ENCODE measurements at places on chromosomes 5 and 9. TPM values are rescaled to one million over a fixed set of nuclear protein-coding genes. Genes with fewer than 3 reads are reported as not detected.
A peak's percentile ranks its signal among the peaks of the same experiment; 100 is the strongest.

The BAAT gene
- polyA plus RNA-seq: 1.7 TPM

The FAM151B gene
- 3.8 TPM for polyA plus RNA-seq

The DHX29 gene
- polyA plus RNA-seq: 26.6 TPM

DNA sequence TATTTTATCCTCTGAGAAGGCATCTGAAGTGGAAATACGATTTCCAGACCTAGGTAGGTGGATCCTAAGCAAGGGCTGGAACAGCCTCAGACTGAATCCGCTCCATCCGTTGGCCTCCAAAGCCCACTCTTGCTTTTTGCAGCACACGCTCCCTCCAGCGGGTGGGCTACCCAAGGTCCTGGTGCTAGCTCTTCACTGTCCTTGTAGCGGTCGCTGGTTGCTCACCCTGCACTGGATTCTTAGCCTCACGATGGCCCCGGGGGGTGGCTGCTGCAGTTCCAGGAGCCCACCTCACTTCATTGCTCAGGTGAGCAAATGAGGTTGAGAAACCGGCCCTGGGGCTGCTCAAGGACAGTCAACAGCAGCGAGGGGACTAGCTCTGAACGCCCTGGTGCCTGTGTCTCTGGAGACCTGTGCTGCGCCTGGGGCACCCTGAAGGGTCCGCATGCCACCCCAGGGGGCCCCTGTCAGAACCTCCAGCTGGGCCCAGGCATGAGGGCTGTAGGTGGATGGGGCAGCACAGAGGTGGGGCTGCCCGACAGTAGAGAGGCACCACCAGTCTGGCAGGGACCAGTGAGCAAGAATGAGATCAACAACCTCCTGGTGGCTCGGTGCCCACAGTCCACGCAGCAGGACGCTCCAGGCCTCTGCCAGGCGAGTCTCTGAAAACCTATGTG is 4.3 kb downstream of the MGAT4B start:
- no peak for DNase-seq

- DNase-seq: no peak
These were observed 39.2 kb downstream of the FER start for GRCh38 chr5:108786806-108787483.

- DNase-seq: no peak
These were observed 11.1 kb upstream of the DMXL1 start for GRCh38 chr5:119059740-119060255.

- DNase-seq: no peak
These were observed 75.3 kb upstream of the SV2C start for GRCh38 chr5:76007904-76008303.

DNA sequence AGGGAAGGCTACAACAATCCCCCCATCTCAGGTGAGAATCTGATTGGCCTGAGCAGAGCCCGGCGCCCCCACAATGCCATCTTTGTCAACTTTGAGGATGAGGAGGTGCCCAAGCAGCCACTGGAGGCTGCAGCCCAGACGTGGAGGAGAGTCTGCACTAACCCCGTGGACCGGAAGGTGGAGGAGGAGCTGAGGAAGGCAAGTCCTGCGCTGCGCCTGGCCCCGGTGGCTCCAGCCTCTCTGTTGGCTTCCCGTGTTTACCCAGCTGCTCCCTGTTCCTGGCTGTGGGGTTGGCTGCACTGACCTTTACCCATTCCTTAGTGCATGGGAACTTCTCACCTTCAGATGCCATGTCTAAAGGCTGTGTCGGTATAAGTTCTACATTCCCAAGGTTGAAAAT is 11.0 kb upstream of the CEL start:
- no peak for DNase-seq

- no peak for DNase-seq
These were observed 41.9 kb downstream of the LIX1 start for GRCh38 chr5:97100476-97100875.

DNA sequence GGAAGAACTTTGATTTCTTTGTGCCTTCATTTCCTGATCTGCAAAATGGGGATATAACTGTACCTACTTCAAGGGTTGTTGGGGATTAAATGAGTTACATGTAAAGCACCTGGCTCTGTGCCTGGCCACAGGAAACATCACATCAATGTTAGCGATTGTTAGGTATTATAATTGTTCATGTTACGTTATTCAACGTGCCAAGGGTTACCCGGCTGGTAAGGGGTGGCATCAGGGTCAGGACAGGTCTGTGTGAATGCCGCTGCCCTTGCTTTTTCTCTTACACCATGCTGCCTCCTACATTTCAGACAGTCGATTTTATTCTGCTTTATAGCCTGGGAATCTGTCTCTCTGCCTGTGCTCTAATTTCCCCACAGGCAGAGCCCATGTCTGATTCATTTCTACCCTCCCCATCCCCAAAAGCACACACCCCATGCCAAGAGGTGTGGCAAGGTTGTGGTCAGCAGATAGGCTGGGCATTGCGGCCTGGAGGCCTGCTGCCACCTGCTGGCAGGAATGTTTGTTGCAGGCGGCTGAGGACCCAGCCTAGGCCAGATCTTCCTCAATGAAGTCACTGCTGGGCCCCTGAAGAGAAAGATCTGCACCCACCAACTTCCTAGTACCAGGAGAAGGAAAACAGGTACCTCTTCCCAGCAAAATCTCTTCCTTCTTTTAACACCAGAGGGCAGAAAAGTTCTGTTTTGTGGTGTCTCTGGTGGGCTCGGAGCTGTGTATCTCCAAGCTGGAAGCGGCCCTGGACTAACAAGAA is 5.3 kb downstream of the ANKS6 start:
- DNase-seq: peak; percentile 35

GRCh38 chr9:134227451-134228411 is 63.4 kb upstream of the RNU6ATAC start:
- no peak for DNase-seq

GRCh38 chr5:157175071-157175612 is 5.5 kb upstream of the ITK start:
- no peak for DNase-seq

GRCh38 chr9:35814106-35814840 is 569 bp downstream of the HINT2 start:
- no peak for DNase-seq

DNA sequence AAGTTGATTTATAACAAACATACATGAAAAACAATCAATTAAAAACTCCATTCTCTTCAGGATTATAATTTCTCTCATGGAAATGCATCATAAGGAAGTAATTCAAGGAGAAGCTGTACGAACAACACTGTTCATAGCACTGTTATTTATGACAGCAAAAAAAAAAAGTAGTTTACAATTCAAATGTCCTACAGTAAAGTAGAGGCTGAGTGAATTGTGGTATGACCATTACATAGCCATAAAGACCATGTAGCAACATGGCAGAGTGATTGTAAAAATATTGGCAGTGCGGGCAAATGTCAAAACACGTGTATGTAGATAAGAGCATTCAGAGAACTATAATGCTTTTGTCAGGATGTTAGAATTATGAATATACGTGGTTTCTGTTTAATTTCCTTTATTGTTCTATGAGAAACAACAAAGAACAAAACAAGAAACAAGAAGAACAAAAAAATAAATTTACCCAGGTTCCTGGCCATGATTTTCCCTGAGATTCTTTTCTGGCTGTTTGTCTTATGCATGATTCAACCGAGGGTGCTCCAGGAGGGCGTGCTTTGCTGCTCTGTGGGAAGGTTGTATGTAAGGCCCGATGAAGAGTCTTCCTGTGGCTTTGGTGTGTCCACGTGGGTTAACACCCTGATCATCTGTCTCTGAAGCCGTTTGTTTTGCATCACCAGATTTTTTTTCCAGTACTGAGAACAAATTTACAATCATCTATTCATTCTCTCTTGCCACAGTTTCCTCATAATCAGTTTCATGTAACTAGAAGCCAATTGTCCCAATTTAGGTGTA is 28.8 kb downstream of the GCNT4 start:
- DNase-seq: no peak

GRCh38 chr9:88380118-88380517 is 8.1 kb upstream of the SPIN1 start:
- DNase-seq: no peak

The FCN2 gene
- 0.16 TPM for polyA plus RNA-seq

- no peak for DNase-seq
These were observed 2.6 kb upstream of the GCNT1 start for GRCh38 chr9:76456202-76456926.

DNA sequence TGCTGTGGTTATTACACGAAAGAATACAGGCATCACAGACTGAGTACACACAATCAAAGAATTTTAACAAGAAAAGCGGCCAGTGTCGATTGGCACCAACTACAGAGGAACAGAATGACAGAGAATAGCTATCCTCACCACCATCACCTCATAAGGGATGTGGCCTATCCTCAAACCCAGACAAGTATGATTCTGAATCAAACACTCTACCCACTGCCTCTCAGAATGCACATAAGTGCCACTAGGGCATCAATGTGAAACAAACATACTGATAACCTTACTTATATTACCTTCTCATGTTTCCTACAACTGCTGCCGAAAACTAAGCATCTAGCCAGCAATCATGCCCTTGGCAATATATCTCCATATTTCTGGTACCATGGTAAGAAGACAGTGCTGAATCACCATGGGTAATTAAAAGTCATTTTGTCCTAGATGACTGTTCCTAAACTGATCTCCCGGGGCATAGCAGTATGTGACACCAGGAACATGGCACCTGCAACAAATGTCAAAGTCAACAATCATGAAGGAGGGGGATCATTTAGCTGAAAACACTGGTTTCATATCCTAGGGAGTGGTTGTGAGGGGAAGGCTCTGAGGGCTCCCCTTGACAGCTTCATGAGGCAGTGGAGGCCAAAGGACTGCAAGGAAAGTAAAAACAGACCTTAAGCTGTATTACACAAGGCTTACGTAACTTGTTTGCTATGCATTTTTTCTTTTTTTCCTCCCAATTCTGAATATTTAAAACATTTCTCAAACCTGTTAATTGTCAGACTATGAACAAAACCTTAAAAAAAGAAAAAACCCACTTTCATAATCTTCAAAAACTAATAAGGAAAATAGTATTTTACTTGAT is 88.3 kb downstream of the LHFPL2 start:
- DNase-seq: no peak

DNA sequence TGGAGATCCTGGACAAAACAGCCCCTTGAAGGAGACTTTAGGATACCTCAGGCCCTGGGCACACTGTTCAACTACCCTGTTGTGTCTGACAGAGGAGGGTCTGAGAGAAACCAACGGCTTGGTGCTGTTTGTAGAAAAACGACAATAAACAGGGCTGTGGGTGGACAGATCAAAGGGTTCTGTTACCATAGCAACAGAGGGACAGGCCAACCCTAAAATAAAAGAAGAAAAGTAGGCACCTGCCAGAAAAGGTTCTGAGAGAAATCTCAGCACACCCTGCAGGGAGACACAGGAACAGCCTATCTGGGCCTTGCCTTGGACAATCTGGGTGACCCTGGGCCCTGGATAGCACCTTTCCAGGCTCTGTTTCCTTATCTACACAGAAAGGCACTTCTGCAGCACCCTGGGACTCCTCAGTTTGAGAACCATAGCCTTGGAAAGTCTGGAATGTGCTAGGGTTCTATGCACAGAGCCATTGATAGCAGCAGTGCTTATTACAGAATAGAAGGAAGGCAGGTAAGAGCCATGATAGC is 104.8 kb upstream of the TBC1D2 start:
- DNase-seq: no peak

DNA sequence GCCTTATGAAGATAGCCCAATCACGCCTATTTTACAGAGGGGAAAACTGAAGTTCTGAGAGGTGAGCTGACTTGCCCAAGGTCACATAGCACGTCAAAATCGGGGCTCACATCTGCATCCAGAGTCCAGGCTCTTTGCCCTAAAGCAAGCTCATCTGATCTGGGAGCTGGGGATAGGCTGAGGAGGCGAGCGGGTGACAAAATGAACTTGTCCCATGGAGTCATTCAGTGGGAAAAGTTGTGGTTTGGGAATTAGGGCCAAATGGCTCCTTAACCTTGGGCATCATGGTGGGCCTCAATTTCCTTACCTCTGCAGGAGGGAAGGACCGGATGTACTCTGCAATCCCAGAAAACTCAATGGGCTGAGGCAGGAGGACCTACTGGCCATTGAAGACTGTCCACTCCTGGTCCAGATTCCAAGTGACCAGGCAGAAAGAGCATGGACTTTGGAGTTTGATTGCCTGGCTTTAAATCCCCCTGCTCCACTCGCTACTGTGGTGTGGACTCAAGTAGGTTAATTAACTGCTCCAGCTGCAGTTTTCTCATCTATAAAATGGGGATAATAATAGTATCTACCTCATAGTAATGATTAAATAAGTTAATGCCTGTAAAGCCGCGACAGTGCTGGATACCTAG is 160.4 kb downstream of the RGS3 start:
- no peak for DNase-seq

The UBE2QL1 gene
- polyA plus RNA-seq: 3.1 TPM

All from forelimb muscle (tissue), 1 donor.